Sciatic nerve (tissue), 2 donors: ENCODE measurements at places on chromosomes 3 and 15. TPM values are rescaled to one million over a fixed set of nuclear protein-coding genes. Genes with fewer than 3 reads are reported as not detected.

Gene ARNT2
- 16.6 TPM for total RNA-seq

Gene CHRFAM7A
- total RNA-seq = 4.7 TPM

GRCh38 chr15:39582286-39582976, 1.6 kb downstream of the THBS1 start:
- peak; percentile 75 for DNase-seq

DNA sequence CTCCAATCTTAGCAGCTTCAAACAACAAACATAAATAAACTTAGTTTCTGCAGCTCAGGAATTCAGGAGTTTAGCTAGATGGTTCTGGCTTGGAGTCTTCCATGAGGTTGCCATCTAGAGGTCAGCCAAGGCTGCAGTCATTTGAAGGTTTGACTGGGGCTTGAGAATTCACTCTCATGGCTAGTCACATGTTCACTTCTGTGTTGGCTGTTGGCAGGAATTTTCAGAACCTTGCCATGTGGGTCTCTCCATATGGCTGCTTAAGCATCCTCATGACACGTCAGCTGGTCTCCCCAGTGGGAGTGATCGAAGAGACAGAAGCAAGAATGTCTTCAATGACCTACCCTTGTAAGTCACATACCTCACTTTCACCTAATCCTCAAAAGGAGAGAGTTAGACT, 269.2 kb upstream of the CNTN3 start:
- DNase-seq = no peak

- DNase-seq = peak; percentile 72
These were observed 575 bp downstream of the TRPM7 start for GRCh38 chr15:50685976-50686468.
